ENCODE measurements at places on chromosomes 16 and 17.

DNA sequence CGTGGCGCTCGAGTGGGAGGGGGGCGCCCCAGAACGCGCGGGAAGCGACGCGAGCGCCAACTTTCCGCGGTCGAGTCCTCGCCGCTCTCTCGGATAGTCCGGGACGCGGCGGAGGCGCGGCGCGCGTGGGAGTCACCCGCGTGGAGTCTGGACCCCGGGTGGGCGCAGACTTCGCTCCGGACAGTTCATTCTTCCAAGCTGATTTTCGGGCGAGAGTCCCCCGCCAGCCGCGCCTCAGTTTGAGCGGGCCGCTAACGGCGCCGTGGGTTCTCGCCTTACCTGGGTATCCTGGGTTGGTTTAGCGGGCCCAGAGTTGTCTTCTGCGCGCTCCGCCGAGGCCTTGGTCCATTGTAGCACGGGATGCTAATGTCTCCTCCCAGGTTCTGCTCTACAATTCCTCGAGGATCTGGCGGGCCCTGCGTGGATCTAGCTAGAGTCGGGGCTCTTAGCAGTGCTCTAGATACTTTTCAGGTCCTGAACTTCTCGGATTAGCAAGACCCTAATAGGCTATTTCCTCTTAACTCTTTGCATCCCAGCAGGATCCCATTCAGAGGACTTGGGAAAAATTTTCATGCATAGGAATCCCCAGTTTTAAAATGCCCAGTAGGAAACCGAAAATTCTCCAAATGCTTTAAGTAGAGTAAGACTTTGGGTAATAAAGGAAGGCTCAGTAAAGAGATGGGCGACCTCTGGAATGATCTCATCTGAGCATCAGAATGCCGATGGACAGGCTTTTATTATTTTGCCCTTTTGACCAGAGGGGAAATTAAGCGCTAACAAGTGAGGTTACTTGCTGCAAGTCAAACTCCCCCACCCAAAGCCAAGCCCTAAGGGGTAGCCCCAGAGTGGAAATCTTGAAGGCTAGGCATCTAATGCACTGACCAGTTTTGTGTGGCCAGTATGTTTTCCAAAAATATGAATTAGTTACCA is 537 bp upstream of the GJC1 start:
- peak; percentile 46 for DNase-seq

DNA sequence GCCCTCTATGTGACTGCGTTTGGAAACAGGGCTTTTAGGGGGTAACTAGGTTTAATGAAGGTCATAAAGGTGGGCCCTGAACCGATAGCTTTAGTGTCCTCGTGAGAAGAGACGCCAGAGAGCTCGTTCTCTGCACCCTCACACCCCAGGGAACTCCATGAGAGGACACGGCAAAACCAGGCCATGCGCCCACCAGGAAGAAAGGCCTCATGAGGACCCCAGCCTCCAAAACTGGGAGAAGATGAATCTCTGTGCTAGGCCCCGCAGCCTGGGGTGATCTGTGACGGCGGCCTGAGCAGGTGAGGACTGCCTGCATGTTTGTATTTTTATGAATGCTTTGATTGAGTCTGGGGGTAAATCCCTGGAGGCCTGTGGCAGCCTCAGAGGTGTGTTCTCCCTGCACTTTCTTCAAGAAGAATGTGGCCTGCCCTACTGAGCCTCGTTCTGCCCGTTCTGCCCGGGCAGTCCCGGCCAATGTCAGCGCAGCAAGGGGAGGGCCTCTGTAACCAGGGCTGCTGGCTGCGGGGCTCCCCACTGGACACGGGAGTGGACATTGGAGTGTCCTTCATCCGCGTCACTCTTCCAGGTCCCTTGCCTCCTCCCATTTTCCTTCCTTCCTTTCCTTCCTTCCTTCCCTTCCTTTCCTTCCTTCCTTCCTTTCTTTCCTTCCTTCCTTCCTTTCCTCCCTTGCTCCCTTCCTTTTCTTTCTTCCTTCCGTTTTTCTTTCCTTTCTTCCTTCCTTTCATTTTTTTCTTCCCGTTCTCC is 6.8 kb upstream of the RNF213 start:
- no peak for DNase-seq

GRCh38 chr16:86306811-86307513 is 203.4 kb upstream of the FOXF1 start:
- DNase-seq, result no peak

DNA sequence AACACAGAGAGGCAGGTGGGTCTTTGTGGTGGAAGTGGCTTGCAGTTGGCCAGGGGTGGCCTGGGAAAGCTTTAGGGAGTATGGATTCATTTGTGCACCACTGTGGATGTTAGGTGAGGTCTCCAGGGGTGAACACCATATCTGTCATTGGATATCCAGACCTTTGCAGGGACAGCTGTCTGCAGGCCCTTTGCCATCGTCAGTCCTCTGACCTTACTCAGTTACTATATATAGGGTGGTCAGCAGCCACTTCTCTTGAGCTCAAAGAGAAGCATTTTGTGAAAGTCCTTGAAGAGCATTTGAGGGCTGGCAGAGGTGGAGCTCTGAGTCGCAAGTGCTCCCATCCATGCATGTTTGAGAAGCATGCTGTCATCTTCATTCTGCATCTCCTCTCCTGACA is 40.4 kb downstream of the TMEM11 start:
- no peak for DNase-seq

DNA sequence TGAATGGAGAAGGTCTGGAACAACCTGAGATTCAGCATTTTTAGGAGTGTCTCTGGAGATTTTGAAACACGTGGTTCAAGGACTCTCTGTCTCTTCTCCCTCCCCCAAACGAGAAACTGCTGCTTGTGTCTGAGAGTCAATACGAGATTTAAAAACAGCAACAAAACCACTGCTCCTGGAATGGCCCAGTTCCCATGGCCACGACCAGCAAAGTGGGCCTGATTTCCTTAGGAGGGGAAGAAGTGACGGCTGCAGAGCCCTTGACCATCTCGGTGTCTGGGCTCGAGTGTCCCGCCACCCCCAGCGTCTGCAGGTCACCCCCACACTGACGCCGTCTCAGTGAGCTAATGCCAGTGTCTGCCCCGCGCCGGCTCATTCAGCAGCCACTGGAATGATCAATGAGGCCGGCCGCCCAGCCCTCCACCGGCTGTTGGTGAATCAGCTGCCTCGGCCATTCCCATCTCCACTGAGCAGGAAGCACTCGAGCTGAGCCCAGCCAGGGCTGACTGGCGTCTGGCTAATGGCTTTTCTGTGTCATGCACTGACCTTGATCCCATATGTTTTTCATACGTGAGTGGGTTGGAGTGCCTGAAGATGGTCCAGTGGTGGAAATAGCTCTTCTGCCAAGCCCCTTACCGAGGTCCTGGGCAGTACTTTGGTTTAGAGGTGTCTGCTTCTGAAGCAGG is 151.8 kb downstream of the PITPNC1 start:
- peak; percentile 81 for DNase-seq

Data from brain (organoid and tissue), 16 donors.